Stimulated activated CD8-positive, alpha-beta memory T cell treated with anti-CD3 and anti-CD28 coated beads, Interleukin-7, amount 100 ng/mL, for 4 hours (primary cell): ENCODE measurements at places on chromosomes 6 and 20.

DNA sequence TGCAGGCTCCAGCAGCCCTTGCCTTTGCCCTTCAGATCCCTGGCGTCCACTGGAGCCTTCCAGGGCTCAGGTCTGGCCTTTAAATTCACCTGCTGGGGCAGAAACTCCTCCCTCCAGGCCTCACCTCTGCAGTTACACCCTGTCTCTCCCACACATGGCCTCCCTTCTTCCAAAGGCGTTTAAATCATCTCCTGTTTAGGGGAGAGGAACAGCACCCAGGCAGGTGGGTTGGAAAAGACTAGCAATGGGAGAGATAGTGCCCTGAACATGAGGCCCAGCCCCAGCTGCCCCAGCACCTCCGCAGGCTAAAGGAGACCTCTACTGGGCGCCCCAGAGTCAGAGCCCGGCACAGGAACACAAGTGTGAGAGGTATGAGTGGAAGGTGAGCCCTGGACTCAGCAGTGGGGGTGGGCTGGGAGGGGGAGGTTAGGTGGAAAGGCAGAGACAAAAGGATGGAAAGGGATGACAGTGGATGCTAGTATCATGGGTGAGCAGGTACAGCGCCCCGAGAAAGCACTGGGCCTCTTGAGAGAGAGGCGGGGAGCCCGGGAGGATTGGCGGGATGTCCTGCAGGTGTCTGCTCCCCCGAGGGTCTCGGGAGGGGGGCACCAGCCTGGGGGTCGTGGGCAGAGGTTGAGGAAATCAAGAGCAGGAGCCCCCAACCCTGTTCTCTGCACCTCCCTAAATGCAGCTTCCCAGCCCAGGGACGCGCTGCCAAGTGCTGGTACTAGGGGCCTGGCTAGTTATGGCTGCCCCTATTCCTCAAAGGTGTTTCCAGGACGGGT lies at the start of gene CST9:
Gene CST9 (minus strand): TSS at position 51 of the 785 bp plus-strand sequence. CDS start 53 bp downstream, outside the sequence.
- no peak for DNase-seq

DNA sequence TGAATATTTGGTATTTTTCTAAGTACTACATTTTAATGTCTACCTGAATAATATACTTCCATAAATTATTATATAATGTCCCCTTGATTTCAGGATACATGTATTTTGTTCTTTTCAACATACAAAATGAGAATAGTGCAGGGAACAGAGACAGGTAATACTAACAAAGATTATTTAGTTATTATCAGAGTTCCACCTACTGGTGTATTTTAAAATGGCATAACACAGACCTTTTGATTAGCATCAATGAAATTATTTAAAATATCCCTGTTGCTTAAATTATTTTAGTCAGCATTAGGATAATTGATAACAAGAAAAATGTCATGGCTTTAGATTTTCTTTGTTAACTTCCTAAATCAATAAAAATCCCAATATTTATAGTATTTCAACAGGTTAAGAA lies 184.0 kb downstream of the PRDM13 start:
- DNase-seq, result no peak

GRCh38 chr20:50360218-50360672 lies 149.9 kb upstream of the PTPN1 start:
- no peak for DNase-seq

DNA sequence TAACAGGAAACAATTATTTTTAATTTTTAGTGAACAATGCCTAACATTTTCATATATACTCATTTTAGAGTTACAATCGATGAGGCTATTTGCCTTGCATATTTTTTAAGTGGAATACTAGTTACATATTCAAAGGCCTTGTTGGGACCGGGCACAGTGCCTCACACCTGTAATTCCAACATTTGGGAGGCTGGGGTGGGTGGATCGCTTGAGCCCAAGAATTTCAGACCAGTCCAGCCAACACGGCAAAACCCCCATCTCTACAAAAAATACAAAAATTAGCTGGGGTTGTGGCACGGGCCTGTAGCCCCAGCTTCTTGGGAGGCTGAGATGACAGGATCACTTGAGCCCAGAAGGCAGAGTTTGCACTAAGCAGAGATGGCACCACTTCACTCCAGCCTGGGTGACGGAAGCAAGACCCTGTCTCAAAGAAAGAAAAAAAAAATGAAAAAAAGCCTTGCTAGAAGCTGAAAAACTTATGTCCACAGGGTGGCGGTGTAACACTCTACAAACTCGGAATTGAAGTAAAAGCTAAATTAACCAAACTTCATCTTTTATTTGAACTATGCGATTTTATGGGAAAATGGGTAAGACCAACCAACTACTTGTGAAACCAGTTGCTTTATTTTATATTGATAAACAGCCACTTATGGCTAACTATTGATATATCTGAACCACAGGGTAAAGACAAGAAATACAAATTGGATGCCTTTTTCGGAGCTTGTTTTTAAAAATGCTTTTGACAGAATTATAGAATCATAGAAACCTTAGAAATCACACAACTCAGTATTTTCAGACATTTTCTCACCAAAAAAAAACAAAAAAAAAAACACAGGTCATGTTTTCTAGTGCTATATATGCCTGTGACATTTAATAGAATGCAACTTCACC lies 24.1 kb upstream of the ROS1 start:
- DNase-seq, result peak; percentile 33

DNA sequence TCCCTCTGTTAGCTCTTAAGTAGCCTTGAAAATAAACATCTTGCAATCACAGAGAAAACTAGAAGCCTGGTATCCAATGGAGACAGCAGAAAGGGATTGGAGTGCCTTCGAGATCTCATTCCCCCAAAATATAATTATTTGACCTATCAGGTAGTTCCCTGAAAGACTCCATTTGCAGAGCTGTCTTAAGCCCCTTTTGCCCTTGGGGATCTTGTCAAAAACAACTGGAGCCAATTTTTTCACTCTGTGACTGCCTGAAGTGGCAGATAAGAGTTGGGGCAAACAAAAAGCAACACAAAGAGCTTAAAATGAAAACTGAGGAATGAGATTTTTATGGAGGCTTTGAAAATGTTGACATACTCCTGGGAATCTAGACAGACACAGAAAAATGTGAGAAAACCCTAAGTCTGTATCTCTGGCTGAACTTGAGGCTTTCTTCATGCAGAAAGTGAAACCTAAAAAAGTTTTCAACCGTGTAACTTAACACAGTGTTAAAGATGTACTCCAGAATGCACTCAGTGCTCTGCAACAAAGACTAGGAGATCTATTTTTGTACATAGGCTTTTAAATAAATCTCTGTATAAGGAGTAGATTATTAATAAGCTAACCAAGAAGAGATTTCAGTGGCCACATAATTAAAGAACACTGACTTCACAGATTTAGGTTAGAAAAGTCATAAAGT lies 971.1 kb upstream of the MAN1A1 start:
- DNase-seq, result no peak

- DNase-seq, result no peak
Observed at GRCh38 chr6:42260972-42261371, 43.3 kb upstream of the MRPS10 start.

GRCh38 chr20:36501367-36502006 lies 39.8 kb upstream of the MYL9 start:
- DNase-seq, result no peak

DNA sequence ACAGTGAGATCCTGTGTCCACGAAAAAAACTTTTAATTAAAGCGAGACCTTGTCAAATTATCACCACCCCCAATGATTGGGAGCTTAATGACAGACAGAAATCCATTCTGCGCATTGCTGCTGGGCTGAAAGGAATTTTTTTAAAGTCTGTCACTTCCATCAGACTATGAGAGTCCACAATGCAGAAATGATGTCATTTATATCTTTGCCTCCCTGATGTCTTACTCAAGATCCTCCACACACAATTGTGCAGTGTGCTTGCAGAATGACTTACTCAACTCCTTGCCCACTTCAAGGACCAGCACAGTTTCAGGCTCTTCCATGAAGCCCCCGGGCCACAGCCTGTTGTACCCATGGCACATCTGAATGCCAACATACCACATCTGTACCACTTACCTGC lies 41.0 kb downstream of the GPLD1 start:
- no peak for DNase-seq

DNA sequence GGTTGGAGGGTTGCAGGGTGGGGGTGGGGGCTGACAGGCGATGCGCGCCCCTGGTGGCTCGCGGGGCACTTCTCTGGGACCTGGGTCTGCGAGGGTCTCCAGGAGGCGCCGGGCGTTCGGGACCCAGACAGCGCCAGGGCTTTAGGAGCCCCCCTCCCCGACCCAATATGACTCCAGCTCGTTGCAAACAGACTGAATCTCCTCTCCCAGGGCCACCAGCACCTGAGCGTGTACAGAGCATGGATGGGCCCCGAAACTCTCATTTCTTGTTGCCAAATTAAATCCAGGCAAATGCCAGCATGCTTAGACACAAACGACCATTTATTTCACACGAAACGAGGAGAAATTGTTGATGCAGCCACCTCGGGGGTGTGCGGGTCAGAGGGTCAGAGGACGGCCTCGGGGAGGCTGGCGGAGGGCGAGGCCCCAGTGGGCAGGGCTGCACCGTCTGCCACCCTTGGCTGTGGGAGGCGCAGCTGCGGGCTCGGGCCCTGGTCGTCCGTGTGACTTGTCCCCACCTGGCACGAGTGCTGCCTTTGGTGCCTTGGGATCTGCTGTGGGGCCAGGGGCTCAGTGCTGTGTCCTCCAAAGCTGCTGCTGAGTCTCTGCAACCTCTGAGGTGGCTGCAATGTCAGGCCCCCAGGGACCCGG lies 20.9 kb upstream of the GATA5 start:
- no peak for DNase-seq
